Upper lobe of right lung (tissue), 1 donor: ENCODE measurements at places on chromosomes 4 and X.

DNA sequence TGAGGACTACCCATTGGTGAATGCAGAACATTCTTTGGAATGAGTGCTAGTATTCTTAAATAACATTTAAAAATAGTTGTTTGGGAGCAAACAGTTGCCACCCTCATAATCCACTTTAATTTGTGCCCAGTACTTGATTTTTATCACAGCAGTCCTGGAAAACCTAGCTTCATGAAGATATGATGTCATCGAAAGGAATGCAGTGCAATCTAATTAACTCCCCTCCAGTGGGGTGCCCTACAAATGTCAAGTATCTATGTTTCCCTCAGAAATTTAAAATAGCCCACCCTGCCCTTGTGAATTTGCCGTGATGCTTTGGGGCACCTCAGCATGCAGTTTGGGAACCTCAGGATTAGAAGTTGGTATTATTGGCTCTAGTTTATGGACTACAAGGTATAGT is 5.4 kb downstream of the RAB9A start:
- DNase-seq, result no peak

DNA sequence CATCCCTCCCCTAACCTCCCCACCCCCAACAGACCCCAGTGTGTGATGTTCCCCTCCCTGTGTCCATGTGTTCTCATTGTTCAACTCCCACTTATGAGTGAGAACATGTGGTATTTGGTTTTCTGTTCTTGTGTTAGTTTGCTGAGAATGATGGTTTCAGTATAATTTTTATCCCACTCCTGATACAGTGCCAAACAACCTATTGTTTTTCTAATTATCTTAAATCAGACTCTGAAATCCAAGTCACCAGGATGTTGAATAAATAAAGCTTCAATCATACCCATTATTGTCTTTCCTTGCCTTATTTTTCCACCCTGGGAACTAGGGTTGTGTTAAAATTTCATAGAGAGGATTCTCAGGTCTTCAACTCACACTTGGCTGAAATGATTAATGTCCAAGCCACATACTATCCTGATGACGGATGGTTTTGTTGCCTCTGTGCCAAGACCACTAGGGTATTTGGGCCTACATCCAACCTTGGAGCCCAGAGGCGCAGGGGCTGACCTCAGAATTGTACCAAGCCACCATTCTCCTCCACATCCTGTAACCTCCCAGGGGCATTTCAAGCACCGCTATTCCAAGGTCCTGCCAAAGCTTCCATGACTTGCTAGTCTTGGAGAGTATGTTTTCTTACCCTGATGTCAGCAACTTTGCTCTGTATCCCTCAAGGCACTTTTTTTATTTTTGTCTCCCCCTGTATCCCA is 332.4 kb downstream of the ARHGAP24 start:
- DNase-seq, result no peak

DNA sequence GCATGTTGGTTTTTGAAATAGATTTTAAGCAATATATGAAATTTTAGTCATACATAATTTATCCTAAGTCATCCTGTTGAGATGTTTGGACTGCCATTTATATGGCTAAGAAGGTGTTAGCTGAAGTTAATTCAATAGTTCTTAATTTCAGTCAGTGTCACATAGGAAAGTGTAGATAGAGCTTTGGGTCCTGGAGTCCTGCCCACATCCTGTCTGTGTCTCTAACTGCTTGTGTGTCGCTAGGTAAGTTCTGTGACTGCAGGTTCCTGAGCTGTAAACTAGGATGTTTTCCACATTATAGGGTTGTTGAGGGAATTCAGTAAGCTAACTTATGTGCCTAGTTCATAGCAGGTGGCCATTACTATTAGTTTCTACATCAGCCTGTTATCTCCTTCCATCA is 20.7 kb downstream of the OFD1 start:
- no peak for DNase-seq

DNA sequence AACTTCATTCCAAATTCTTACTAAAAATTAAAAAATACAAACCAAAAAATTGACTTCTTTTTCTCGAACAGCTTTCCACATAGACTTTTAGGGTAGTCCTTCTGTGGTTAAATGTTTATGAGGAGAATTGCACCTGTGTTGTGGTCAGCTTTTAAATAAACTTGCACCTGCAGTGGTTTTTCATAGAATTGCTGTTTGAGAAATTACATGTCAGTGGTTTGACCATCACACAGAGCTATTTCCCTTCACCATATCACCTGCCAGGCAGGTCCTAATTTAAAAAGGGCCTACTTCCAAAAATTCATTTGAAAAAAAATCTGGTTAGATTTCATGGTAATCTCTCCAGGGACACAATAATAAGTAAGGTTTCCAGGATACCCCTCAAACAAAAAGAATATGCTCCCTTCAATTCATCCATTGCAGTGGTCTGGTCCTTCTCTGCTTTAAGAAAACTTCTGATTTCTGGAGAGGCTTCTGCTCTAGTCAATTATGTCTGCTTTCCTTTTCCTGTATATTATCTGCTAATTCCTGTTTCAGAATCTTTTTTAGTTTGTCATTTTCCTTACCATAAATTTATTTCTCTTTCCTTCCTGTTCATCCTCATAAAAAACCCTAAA is 9.8 kb upstream of the UTP3 start:
- no peak for DNase-seq

- DNase-seq, result no peak
Observed at GRCh38 chr4:80694171-80694570, 336.3 kb upstream of the BMP3 start.

DNA sequence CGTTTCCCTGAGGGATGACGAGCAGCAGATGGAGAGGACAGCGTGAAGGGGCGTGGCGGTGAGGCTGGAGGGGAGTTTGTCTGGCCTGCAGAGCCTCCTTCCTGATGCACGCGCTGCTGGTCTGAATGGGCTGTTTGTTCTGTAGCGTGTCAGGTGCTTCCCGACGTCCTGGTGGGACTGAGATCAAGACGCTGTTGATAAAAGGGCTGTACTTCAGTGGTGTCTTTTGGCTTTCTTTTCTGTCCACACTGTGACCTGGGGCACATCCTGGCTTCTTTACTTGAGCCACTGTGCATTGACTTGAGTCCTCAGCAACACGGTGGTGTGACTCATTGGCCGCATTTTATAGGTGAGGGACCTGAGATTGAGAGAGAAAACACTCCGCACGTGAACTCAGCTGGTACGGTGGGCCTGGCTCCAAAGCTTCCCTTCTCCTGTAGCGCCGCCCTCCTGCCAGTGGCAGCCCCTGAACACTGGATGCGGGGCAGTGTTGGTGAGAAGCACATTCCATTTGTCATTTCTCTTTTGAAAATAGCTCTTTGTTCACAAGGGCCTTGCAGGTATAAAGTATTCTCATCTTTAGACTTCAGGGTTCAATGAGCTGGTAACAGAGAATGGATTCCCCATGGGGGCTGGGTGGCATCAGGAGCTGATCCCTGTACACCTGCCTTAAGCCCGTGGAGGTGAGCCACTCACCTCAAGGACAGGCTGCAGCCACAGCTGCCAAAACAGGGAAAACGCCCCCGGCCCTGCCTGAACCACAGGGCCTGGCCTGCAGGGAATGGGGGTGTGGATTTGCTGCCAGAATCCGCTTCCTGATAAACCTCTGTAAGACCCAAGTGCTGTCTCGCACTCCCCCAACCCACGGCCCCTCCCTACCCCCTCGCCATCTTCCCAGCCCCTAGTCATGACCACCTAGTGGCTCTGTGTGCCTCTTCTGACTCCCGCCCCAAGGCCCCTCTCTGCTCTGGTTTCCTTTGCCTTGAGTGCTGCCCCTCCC is 29.2 kb downstream of the NSG1 start:
- peak; percentile 55 for DNase-seq

GRCh38 chr4:2599304-2599654 is 62.8 kb downstream of the FAM193A start:
- DNase-seq, result peak; percentile 29

DNA sequence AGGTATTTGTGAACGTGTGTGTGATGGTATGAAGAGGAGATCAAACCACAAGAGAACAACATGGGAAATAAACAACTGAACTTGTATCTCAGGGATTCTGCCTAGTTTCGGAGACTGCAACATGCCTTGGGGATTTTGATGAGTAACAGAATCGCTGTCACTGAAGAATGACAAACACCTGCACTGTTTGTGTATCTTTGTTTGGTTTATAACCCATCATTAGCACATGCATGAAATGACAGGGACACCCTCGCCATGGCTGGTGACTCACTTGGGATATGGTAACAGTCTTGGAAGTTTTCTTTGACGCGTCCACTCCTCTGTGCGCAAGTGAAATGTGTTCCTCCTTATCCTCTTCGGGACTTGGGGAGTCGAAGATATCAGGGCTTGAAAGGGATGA is 30.3 kb upstream of the MAP3K15 start:
- no peak for DNase-seq

- no peak for DNase-seq
Observed at GRCh38 chrX:14003876-14004425, 25.7 kb downstream of the GEMIN8 start.
